ENCODE measurements at places on chromosomes 11 and 22.

DNA sequence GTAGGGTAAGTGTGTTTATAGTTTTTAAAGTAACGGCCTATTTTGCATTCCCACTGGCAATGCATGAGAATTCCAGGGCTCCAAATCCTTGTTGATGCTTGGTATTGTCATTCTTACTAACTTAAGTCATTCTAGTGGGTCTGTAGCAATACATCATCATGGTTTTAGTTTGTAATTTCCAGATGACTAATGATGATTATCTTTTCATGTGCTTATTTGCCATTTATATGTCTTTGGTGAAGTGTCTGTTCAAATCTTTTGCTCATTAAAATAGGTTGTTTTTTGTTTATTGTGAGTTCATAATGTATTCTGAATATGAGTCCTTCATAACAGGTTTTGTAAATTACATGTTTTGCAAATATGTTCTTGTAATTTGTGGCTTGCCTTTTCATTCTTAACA is 31.2 kb downstream of the MTMR3 start:
- DNase-seq = no peak

DNA sequence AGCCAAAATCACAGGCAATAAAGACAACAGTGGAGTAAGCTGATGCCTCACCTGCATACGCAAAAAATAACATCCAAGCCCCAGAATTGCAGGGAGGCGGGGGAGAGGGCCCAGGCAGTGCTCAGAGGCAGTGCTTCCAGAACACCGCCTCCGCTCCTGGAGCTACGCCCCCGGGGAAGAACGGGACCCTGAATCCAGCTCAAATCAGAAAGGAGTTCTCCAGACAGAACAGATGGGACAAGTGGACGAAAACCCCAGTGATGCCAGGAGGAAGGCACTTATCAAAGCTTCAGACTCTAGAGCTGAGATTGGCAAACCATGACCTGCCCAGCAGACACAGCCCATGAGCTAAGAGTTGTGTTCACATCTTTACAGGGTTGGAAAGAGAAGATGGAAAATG is 683.9 kb downstream of the TBC1D22A start:
- DNase-seq = no peak

DNA sequence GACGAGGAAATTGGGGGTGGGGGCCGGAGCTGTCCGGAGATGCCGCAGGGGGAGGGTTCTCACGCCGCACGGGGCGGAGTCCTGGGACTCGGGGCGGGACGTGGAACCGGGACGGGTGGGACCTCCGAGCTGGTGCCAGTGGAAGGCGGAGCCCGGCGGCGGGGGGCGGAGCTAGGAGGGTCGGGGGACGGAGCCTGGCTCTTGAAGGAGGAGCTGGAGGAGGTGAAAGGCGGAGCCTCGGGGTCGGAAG is 271 bp downstream of the FKBP2 start:
- peak; percentile 100 for DNase-seq

DNA sequence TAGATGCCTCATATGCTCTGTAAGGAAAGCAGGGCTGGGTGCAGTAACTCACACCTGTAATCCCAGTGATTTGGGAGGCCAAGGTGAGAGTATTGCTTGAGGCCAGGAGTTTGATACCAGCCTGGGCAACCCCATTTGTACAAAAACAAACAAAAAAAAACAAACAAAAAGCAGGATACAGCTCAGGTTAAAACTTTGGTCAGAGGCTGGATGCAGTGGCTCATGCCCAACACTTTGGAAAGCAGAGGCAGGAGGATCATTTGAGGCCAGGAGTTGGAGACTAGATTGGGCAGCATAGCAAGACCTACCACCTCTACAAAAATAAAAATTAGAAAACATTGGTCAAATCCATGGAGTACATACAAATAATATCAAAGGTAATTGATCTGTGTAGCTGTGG is 7.9 kb downstream of the CUL5 start:
- no peak for DNase-seq

GRCh38 chr11:65375012-65375411 is 7.4 kb downstream of the SLC25A45 start:
- no peak for DNase-seq

DNA sequence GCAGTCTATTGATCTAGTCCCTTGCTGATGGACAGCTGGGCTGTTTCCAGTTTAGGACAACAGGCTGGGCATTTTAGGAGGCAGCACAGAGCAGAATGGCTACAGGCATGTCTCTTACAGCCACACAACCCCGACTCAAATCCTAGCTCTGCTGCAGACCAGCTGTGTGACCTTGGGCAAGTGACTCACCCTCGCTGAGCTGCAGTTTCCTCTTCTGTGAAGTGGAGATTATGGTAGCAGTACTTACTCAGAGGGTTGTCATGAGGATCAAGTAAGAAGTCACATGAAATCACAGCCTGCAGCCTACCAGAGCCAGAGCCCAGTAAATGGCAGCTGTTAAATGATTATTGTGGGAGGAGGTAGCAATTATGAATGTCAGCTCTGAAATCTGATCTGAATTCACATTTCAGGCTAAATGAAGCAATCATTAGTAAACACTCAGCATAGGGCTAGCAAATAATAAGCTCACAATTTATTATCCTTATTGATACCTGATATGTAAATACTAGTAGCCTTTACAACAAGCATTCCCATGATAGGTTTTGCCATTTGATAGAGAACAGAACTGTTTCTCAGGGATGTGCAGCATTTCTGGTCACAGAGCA is 58.9 kb downstream of the MYEOV start:
- DNase-seq = peak; percentile 22

- DNase-seq = no peak
Measured at GRCh38 chr11:4203603-4204360, 109.2 kb downstream of the RRM1 start.

- DNase-seq = no peak
Measured at GRCh38 chr11:19073454-19074415, 13.2 kb upstream of the MRGPRX2 start.

DNA sequence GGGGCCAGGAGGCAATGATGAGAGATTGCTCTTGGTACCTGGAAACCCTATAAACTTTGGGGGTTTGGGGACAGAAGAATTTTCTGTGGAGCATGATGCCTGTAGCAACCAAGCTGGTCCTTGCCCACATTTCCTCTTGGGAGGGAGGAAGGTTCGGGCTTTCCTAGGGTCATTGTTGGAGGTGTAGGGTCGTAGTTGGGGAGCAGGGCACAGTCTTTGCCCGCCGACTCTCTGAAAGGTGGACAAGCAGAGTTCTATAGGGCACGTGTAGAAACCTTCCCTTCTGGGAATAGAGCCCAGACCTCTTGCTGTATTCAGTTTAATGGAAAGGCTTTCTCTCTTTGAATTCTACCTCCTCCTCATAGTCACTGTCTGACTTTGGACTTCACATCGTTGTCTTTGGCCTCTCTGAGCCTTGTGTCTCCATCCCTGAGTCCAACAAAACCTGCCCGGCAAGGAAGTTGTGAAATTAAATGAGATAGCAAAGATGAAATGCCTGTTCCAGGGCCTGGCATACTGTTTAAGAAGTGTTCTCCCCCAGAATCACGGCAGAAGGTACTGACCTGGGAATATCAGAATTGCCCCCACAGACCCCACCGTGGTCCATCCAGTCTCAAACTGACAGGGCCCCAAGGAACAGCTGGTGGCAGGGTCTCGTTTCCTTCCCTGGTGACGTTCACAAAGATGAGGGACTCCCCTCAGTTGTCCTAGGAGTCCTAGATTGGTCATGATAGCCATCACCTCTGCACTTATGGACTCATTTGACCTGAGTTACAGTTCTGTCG is 1.6 kb downstream of the PRDM11 start:
- DNase-seq = no peak

GRCh38 chr22:41524809-41525449 is 19.3 kb downstream of the POLR3H start:
- DNase-seq = no peak

- no peak for DNase-seq
Measured at GRCh38 chr11:111834432-111835163, 36.8 kb downstream of the ALG9 start.

- DNase-seq = no peak
Measured at GRCh38 chr22:32331918-32332725, 25.5 kb upstream of the RFPL3 start.

- DNase-seq = no peak
Measured at GRCh38 chr11:104254347-104254746, 90.4 kb upstream of the PDGFD start.

- peak; percentile 39 for DNase-seq
Measured at GRCh38 chr11:1531449-1532013, 40.5 kb downstream of the DUSP8 start.

DNA sequence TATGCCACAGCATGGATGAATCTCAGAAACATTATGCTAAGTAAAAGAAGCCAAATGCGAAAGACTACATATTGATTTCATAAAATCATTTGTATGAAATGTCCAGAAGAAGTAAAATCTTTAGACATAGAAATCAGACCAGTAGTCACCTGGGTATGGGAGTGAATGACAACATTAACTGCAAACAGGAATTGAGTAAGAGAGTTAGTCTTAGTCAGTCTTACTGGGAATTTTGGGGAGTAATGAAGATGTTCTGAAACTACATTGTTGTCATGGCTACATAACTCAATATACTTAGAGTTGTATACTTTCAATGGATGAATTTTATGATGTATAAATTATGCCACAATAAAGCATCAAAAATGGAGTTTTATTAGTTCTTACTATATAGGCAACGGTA is 107.8 kb upstream of the CHORDC1 start:
- no peak for DNase-seq
